ENCODE measurements at places on chromosomes 1 and 21. TPM values are rescaled to one million over a fixed set of nuclear protein-coding genes. Genes with fewer than 3 reads are reported as not detected.

Gene HSD11B1
- total RNA-seq: 33.3 TPM

Gene MYCL
- total RNA-seq: 0.81 TPM

Gene SELE
- not detected for total RNA-seq

Gene SPRR5
- not detected for total RNA-seq

Gene CHODL
- 5.7 TPM for total RNA-seq

Gene FBXO2
- total RNA-seq: 2.0 TPM

Gene KCNC4
- 6.8 TPM for total RNA-seq

Gene GNAT2
- 0.18 TPM for total RNA-seq

Gene LCE1A
- not detected for total RNA-seq

Gene POU3F1
- not detected for total RNA-seq

Gene OR6N1
- total RNA-seq: 0.16 TPM

Gene KPRP
- not detected for total RNA-seq

Gene A3GALT2
- total RNA-seq: not detected

Gene TIAM1
- total RNA-seq: 15.1 TPM

Gene LCE2D
- not detected for total RNA-seq

Gene RTCA
- total RNA-seq: 118 TPM

Gene CR1L
- total RNA-seq: not detected

Gene KISS1
- total RNA-seq: not detected

Data from fibroblast of the aortic adventitia (primary cell).